ENCODE measurements at places on chromosomes 12 and 14.

GRCh38 chr12:27493260-27493940 is 30.6 kb upstream of the PPFIBP1 start:
- no peaks in the 10 kb centered on the region for H3K36me3 ChIP-seq
- DNase-seq: no peak
- H3K4me1 ChIP-seq: no peaks in the 10 kb centered on the region

DNA sequence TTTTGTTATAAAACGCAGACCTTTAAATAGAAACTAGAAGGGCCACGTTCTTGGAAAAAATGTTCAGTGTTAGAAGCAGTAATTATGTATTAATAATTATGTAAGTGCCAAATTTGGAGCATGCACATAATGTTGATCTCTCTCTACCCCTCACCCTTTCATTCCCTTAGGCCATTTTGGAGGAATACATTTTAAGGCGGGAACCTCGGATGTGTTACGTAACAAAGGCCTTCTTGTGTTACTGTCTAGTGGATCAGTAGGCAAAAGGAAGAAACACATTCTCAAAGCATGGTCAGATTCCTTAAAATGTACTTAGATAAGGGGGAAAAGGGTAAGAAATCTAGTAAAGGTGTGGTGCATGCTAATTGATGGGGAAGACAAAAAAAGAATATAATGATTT is 52.7 kb downstream of the RASSF3 start:
- H3K4me1 ChIP-seq: peaks cover 13% of the 10 kb centered on the region
- DNase-seq: no peak
- no peaks in the 10 kb centered on the region for H3K27me3 ChIP-seq
- H3K4me3 ChIP-seq: no peak overlapping the region

DNA sequence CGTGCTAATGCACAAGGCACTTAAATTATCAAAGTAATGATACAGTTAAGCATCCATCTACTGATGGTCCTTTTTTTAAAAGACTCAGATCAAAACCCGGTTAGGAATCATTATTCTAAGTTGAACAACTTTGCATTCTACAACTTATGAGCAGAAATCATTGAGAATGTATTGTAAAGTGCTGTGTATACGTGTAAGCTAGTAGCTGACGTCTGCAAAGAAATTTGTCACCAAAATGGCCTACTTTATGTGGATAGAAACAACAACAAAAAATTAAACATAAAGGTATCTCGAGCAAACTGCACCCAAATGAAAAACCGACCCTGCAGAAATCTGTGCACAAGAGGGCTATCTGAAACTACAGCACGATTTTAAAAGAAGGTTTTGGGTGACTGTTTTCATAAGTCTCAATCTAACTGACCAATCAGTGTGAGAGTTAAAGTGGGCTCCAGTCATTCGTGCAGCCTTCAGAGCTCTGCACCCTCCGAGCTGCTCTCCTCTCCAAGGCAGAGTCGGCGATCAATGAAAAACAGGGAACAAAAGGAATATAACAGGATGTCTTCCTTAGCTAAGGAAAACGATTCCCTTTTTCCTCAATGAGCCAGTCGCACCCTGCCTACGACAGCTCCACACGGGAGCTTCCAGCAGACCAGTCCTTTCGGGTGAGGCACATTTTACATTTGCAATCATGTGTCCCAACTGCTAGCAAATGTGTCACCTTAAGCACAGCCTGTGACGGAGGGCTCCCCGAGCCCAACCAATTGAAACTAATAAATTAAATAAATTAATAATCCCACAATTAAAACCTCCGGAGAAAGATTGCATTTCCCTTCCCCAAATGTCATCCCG is 200.7 kb upstream of the FOXN3 start:
- H3K27me3 ChIP-seq: no peaks in the 10 kb centered on the region
- H3K4me3 ChIP-seq: peak overlapping the region; percentile 44
- H3K36me3 ChIP-seq: no peaks in the 10 kb centered on the region
- no peak for DNase-seq
- peaks cover 6% of the 10 kb centered on the region for H3K4me1 ChIP-seq

DNA sequence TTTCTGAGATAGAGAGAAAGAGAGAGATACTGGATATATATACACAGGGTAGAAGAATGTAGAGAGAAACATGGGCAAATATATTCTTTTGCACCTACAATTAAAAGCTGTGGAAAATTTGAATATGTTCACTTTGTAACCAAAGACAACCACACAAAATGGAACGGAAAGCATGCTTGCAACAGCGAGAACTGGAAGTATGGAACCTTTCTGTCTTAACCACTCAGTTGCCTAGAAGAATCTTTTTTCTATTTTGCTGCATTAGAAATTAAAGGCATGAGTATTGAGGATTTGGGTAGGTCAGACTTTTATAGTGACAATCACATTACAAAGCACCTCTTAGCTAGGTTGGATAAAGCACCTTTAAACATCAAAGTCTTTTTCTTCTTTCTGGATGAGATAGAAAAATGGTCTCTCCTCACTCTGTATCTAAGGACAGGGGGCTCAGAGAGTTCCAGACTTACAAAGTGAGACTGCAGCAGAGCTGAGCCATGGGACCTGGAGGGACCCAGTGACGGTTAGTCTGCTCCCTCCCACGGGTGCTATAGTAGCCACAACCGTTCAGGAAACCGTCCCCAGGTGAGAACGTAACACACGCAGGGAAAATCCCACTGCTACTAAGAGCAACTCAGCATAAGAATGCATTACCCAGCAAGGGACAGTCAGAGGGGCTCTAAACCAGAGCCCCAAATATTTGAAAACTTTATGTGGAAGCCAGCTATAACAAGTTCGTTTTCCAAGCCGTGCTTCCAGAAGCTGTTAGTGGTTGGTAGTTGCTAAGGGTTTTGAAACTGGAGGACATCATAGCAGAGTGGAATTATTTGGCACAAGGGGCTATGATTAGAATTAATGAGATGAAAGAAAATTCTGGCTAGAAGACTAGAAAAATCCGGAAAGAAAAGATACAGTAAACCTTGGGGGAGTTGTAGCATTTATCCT is 97.1 kb downstream of the DAD1 start:
- H3K4me3 ChIP-seq: no peak overlapping the region
- no peaks in the 10 kb centered on the region for H3K4me1 ChIP-seq
- no peaks in the 10 kb centered on the region for H3K36me3 ChIP-seq
- no peaks in the 10 kb centered on the region for H3K27me3 ChIP-seq

DNA sequence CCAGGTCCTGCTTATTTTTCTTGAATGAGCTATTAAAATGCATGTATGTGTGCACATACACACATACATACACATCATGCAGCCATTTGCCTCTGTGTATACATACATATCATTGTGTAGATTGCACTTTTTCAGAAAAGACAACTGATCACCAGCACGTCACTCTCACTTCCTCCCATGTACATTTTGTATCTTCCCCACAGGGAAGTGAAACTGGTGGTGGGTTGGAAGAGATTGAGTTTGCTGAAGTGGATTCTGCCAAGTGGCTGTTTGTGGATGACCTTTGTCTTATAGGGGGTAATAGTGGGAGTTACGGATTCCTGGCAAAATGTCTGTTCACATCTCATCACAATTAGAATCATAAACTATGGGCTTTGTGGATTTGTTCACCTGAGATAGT is 448.6 kb downstream of the RAD51B start:
- no peak overlapping the region for H3K4me3 ChIP-seq
- H3K27me3 ChIP-seq: no peaks in the 10 kb centered on the region
- H3K4me1 ChIP-seq: peaks cover 4% of the 10 kb centered on the region
- H3K36me3 ChIP-seq: no peaks in the 10 kb centered on the region
- H3K27ac ChIP-seq: no peak overlapping the region

DNA sequence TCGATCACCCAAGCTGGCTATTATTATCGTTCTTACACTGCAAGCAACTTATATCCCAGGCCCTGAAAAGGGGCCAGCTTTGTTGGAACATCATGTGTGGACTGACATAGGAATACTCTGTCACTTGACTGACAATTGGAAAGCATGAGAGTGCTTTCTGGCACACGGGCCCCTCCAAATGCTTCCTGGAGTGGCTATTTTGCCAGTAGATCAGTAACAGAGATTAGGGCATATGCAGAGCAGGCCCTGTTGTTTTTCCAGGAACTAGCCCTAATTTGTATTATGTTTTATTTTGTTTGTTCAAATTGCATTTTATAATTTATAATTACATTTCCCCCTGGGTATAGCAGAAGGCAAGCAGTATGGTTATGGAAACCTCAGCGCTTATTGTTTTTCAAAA is 170.1 kb upstream of the FRMD6 start:
- no peaks in the 10 kb centered on the region for H3K4me1 ChIP-seq
- H3K27me3 ChIP-seq: no peaks in the 10 kb centered on the region
- no peak overlapping the region for H3K27ac ChIP-seq
- DNase-seq: no peak
- no peak overlapping the region for H3K4me3 ChIP-seq
- no peaks in the 10 kb centered on the region for H3K36me3 ChIP-seq

DNA sequence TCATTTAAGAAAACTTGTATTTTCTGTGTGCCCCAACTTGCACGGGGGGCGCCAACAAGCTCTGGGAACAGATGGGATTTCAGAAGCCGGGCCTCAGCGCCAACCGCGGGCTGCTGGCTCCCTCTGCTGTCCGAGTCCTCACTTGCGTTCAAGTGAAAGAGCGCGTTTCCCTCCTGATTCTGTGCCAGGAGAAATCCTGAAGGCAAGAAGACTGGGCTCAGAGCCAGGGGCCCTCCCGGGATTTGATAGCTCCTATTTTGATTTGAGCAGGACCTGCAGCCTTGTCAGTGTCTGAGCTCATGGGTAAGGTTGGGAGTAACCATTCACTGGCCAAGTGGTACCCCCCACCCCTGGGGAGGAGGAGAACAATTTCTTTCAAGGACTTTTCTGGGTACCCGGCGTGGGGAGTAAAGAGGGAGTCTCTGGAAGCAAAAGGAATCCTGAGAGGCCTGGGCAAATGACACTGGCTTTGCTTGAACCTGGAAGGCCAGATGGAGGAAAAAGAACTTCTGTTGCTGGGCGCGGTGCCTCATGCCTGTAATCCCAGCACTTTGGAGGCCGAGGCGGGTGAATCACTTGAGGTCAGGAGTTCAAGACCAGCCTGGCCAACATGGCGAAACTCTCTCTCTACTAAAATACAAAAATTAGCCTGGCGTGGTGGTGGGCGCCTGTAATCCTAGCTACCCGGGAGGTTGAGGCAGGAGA is 179.0 kb upstream of the RGS6 start:
- H3K4me3 ChIP-seq: no peak overlapping the region
- H3K4me1 ChIP-seq: peaks cover 4% of the 10 kb centered on the region
- H3K27me3 ChIP-seq: no peaks in the 10 kb centered on the region

GRCh38 chr14:81170829-81171195 is 49.9 kb downstream of the GTF2A1 start:
- H3K27ac ChIP-seq: peak overlapping the region; percentile 87
- DNase-seq: no peak
- H3K27me3 ChIP-seq: no peaks in the 10 kb centered on the region
- peak overlapping the region; percentile 49 for H3K4me3 ChIP-seq
- H3K4me1 ChIP-seq: no peaks in the 10 kb centered on the region
- H3K36me3 ChIP-seq: no peaks in the 10 kb centered on the region

DNA sequence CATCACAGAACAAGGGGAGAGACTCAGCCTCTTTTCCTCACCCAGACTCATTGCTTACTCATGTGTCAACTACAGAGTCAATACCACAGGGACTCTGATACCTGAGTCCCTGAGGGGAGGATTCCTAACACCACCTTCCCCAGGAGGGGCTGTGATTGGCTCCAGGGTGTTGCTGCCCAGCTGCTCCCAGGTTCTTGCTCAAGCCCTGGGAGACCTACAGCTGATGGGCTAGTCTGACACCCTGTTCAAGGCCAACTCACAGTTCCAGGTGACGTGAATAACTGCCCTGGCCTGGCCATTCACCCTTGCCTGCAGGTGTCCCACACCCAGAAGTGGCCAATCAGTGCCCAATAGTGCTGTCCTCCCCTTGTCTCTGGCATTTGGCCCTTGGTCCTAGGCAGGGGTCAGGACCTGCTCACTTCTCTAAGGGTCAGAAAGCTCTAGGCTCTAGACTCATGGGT is 8.6 kb downstream of the SPRYD4 start:
- no peak for DNase-seq
- H3K36me3 ChIP-seq: no peaks in the 10 kb centered on the region
- no peak overlapping the region for H3K4me3 ChIP-seq
- no peaks in the 10 kb centered on the region for H3K27me3 ChIP-seq
- no peaks in the 10 kb centered on the region for H3K4me1 ChIP-seq

- no peaks in the 10 kb centered on the region for H3K36me3 ChIP-seq
- no peaks in the 10 kb centered on the region for H3K27me3 ChIP-seq
- H3K4me1 ChIP-seq: peaks cover 10% of the 10 kb centered on the region
- H3K27ac ChIP-seq: no peak overlapping the region
- no peak overlapping the region for H3K4me3 ChIP-seq
- DNase-seq: no peak
These were observed 769 bp downstream of the EXOC3L4 start for GRCh38 chr14:103095210-103095778.

DNA sequence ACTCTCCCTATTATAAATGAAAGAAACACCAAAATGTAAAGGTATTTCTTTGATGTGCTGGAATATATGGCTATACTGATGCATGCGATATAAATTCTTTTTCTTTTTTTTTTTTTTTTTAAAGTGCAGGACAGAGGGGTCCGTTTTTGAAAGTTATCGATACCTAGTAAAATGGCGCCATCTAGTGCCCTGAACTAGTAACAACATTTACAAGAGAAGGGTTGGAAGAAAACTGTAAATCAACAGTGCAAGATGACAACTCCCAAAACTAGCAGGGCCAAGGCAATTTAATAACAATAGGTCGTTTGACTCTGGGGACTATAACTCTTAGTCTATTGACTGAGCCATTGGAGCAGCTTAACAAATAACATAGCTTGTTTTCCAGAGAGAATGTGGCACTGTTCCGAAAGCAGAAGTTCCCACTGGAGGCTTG is 137.7 kb downstream of the SPTSSA start:
- no peak overlapping the region for H3K27ac ChIP-seq
- H3K36me3 ChIP-seq: no peaks in the 10 kb centered on the region
- no peaks in the 10 kb centered on the region for H3K27me3 ChIP-seq
- no peaks in the 10 kb centered on the region for H3K4me1 ChIP-seq
- DNase-seq: no peak

GRCh38 chr14:92386637-92387036 is 63.7 kb downstream of the SLC24A4 start:
- H3K36me3 ChIP-seq: no peaks in the 10 kb centered on the region
- no peak overlapping the region for H3K27ac ChIP-seq
- no peak for DNase-seq
- H3K4me1 ChIP-seq: no peaks in the 10 kb centered on the region
- H3K27me3 ChIP-seq: no peaks in the 10 kb centered on the region
- H3K4me3 ChIP-seq: no peak overlapping the region

Measured in ovary (tissue), 10 donors.